SHP77 treated with DMSO at 0.1 percent for 48 hours (cell line): ENCODE measurements at places on chromosomes 2 and 18.

- DNase-seq: no peak
These were observed 314.1 kb upstream of the THUMPD2 start for GRCh38 chr2:40093021-40093675.

GRCh38 chr2:35526741-35527140 is 828.8 kb upstream of the CRIM1 start:
- DNase-seq: no peak

DNA sequence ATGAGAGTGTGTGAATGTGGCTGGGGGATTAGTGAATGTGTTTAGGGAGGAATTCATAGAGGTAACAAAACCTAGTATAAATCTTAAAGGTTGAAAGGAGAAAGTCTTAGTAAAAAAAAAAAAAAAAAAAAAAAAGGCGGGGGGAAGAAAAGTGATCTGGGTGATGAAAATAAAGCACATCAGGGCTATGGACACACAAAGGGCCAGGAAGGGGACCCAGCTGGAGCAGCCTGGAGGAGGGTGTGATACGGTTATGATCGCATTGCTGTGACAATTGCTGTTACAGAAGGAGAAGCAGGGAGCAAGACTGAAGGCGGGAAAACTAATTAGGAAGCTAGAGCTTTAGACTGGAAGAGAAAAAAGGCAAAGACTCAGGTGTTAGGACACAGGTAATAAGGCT is 85.4 kb downstream of the DLGAP1 start:
- no peak for DNase-seq

DNA sequence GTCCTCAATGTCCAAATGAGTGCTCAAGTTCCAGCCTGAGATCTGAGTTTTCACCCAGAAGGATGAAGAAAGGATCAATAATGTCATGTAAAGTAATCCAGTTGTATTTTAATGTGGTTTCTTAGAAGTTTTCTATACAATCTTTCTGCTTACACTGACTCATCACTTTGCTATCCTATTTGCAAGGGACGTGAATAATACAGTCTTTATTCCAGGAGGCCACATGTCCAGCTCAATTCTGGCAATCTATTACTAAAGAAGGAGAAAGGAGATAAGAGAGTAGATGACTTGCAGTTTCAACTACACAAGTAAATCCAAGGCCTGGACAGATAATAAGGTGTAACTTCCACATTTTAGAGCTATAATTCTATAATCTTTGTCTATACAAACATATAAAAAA is 601.1 kb upstream of the SETBP1 start:
- no peak for DNase-seq

DNA sequence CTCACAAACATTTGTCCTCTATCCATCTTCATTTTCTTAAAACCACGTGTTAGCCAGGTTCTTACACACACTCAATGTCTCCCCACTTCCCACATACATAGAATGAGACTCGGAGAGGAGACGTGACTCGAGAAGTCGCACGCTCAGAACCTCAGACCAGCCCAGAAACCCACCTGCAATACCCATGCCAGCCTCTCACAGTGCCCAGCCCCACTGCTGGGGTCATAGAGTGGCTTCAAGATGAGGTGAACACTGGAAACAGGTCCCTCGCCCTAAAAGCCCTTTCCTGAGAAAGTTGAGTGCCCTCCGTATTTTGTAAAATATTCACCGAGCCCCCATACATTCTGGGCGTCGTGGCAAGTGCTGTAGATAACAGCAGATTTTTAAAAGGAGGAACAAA is 487.4 kb downstream of the EIPR1 start:
- no peak for DNase-seq

- no peak for DNase-seq
These were observed 72.3 kb upstream of the TWIST2 start for GRCh38 chr2:238775591-238775990.

- DNase-seq: no peak
These were observed 30.0 kb downstream of the ATOH8 start for GRCh38 chr2:85783796-85784195.

GRCh38 chr2:96839293-96839874 is 4.4 kb downstream of the ANKRD23 start:
- DNase-seq: no peak

DNA sequence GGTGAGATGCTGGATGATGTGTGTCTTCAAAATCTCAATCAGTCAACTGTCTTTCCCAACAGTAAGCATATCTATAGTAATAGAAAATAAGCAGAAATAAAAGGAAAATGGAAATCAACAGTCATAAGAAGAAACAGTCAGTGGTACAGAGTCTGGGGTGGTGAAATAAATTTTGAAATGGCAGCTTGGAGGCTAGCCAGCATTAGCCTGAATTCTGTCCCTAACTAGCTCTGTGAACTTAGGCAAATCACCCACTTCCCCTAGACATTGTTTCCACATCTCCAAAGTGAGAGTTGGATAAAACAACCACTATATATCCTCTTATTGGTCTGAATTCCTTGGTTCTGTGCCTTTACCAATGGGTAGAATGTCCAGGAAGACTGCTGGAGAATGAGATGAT is 189.7 kb upstream of the REV1 start:
- no peak for DNase-seq

- DNase-seq: no peak
These were observed 4.8 kb downstream of the ITPRID2 start for GRCh38 chr2:181896286-181896685.

GRCh38 chr2:173254659-173255058 is 100.0 kb upstream of the CDCA7 start:
- no peak for DNase-seq

- no peak for DNase-seq
These were observed 13.8 kb downstream of the HJURP start for GRCh38 chr2:233840520-233840919.

DNA sequence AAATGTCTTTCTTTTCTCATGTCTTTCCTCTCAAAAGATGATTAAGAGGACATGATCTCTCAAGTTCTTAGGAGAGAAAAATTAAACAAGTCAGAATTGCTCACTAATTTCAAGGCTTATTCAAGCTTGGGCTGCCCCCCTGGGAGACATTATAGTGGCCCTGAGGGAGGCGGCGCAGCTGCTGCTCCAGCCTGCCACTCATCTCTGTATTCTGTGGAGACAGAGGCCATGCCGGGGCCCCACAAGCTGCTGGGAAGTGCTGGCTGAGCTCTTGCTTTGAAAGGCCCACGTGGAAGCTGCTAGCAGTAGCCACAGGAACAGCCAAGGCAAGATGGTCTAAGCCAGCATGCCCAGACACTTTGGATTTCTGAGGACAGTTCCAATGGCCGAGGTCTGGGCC is 267.4 kb downstream of the LNPK start:
- no peak for DNase-seq

- DNase-seq: no peak
These were observed 20.0 kb downstream of the MEP1B start for GRCh38 chr18:32209685-32210445.

- no peak for DNase-seq
These were observed 13.1 kb downstream of the EIF4E2 start for GRCh38 chr2:232563580-232563979.

DNA sequence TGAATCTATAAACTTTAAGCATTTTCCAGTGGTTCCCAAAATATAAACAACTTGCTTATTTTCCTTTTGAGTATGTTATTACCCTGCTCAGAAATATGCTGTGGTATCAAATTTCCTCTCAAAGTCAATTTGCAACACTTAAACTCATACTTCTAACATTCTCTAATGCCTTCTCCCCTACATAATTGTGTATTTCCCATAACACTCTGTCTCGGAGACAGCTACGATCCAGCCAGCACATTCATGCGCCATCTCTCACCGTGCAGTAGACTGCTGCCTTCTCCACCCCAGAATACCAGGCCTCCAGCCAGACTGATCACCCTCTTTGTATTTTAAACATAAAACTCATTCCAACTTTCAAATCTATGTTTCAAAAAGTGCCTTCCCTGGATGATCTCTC is 41.8 kb downstream of the TIMM21 start:
- no peak for DNase-seq

GRCh38 chr2:235669983-235670962 is 176.4 kb downstream of the AGAP1 start:
- DNase-seq: no peak

- DNase-seq: no peak
These were observed 20.9 kb downstream of the MARCHF4 start for GRCh38 chr2:216351172-216351925.

- no peak for DNase-seq
These were observed 59.8 kb downstream of the HDLBP start for GRCh38 chr2:241255542-241256167.

DNA sequence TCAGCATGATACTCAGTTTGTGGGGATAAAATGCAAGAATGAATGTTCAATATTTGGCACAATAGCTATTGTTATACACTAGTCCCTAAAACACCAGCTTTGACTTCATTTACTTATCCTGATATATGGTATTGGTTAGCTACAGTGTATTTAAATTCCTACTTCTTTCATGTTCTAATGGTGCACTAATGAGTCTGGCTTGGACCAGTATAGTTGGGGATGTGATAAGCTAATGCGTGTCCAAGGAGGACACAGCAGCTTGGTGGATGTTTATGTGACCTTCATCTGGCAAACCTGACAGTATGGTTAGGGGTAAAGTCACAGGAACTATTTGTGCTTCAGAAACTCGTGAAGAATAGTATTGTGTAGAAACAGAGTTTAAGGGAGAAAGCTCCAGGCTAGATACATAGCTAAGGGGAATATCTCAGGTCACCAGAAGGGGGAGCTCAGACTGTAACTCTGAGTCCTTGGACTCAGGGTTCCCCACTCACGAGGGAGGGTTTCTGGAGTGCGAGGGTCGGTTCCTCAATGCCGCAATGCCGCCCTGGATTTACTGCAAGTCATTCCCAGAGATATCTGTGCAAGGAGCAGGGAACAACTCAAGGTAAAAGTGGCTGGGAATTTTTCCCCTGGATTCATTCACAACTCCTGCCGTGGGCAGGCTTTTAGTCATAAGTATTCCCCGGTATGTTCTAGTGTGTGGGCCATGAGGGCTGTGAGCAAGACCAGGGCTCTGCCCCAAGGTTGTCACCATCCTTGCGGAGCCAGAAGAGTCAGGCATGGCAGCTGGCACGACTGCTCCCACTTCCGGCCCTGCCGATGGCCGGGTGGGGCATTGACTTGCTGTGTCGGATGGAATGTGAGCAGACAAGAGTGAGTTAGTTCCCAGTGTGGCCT is 14.5 kb downstream of the IL1R2 start:
- peak; percentile 8 for DNase-seq

GRCh38 chr2:23037596-23037995 is 347.4 kb upstream of the KLHL29 start:
- no peak for DNase-seq

DNA sequence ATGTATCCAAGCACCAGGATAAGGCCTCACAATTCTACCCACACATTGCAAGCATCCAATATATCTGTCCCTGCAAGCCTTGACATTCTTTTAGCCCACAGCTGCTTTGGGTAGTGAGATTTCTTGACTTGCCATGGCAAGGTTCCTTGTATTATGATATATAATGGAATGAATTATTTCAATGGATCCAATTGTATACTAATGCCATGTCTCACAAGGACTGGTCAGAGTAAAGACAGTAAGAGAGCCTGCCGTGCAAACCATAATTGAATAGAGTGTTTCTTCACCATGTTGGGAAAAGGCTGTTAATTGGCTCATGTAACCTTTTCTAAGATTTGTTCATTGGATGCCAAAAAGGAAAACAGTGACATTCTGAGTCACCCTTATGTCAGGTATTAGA is 64.3 kb upstream of the RBBP8 start:
- DNase-seq: no peak

DNA sequence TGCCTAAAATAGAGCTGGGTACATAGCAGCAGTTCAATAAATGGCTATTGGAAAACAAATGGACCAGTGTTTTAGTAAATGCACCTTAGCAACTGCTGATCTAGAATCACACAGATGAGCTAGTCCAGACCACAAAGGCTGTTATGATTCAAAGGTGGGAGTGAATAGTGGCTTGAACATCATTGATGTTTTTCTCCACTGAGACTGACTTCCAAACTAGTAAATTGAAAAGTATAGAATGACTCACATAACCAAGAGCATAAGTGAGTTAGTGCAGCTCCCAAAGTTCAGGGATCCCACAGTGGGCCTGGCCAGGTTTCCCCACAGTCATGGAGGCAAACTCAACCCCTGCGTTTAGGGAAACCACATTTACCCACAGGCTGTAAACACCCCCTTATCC is 106.7 kb upstream of the YPEL5 start:
- no peak for DNase-seq

DNA sequence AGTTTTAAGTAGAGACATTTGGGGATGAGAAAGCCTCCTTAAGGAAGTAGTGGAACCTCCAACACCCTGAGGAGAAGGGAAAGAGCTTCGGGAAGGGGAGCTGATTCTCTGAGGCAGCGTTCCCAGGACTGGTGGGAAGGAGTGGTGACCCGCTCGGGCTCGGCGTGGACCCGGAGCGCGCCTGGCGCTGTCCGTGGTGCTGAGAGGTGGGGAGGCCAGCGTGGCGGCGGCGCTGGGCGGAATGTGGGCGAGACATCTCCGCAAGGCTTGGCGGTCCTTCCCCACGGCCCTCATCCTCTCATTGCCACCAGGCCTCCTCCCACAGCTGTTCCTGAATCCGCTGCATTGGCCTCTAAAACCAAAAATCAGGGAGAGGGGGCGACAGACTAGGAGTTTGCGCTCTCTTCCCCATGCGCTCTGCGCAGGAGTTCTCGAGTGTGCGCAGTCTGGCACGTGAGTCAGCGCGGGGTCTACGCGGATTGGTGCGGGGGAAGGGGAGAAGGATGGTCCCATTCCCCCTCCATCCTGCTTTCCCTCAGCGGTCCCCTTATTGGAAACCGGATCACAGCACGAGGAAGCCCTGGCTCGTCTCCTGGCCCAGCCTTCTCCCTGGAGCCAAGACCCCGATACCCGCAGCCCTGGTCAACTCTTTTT is 857 bp downstream of the RESP18 start:
- DNase-seq: no peak

DNA sequence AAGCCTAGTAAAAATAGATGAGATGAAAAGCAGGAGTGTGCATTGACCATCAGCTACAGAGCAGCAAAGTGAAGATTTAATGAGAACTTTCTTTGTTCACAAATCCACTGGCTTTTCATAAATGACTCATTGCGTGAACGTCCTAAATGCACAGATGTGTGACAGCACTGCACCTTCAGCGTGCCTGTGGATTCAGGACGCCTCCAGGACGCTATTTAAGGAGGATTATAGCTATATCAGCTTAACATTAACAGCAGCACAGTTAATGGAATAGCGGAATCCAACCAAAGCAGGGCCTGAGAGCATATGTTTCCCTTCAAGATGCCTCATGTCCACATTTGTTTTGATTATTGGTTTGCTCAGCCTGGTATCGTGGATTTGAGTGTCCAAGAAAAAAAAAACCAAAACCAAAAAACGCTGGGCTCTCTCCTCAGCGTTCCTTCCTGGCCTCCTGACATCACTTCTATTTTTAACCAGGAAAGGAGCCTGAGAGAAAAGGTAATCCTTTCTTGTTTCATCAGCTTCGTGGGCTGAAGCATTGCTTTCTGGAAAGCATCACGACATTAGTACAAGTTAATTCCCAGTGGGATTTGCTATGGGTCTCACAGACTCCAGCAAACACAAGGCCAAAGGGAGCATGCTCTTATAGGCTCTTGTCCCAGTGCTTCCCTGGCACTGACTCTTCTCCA is 447.0 kb upstream of the SMIM21 start:
- DNase-seq: no peak
